ENCODE measurements at places on chromosomes 1 and 21. TPM values are rescaled to one million over a fixed set of nuclear protein-coding genes. Genes with fewer than 3 reads are reported as not detected.

Gene CELF3
- not detected for total RNA-seq

Gene CFHR1
- total RNA-seq: 0.60 TPM

Gene PLA2G5
- 0.52 TPM for total RNA-seq

Gene FYB2
- total RNA-seq: 0.36 TPM

Gene VAV3
- 50.7 TPM for total RNA-seq

Gene PLA2G4A
- 8.4 TPM for total RNA-seq

Gene GLIS1
- total RNA-seq: 0.20 TPM

Gene CHRM3
- 0.68 TPM for total RNA-seq

Gene ALX3
- not detected for total RNA-seq

Gene PLEKHO1
- 4.1 TPM for total RNA-seq

Gene MIXL1
- total RNA-seq: not detected

Gene AKNAD1
- 1.00 TPM for total RNA-seq

Gene SH2D5
- 0.64 TPM for total RNA-seq

Gene C1orf21
- 44.1 TPM for total RNA-seq

Gene PDC
- total RNA-seq: not detected

Gene TEDDM1
- total RNA-seq: not detected

Gene CFH
- 33.9 TPM for total RNA-seq

Gene AKR7A2
- 50.2 TPM for total RNA-seq

Gene FALEC
- 1.6 TPM for total RNA-seq

Gene CFHR3
- 0.36 TPM for total RNA-seq

Gene PKP1
- total RNA-seq: 608 TPM

Gene S100A1
- total RNA-seq: 0.44 TPM

Gene OPTC
- not detected for total RNA-seq

Gene NBPF12
- total RNA-seq: 4.7 TPM

Gene NR5A2
- 0.60 TPM for total RNA-seq

All from esophagus mucosa (tissue), 1 donor.